ENCODE measurements at places on chromosomes 3 and 15. TPM values are rescaled to one million over a fixed set of nuclear protein-coding genes. Genes with fewer than 3 reads are reported as not detected.

DNA sequence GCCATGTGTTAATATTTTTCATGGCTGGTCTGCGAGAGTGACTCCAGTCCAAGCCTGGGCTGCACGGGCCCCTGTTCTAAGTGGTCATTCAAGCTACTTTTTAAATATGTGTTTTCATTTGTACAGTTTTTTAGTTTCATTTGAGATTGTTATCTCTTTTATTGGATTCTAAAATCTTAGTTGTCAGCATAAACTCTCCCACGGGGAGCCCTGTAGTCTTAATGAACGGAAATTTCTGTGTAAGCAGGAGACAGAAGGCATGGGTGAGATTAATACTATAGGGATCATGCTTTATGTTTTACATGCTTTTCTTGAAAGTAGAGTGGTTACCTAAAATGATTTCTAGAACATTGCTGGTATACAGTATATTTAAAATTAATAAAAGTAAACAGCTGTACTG lies 373.1 kb upstream of the SLCO3A1 start:
- DNase-seq = no peak

GRCh38 chr3:74403307-74403706 lies 211.2 kb downstream of the CNTN3 start:
- no peak for DNase-seq

- no peak for DNase-seq
Measured at GRCh38 chr15:95131131-95131556, 899.8 kb downstream of the MCTP2 start.

- no peak for DNase-seq
Measured at GRCh38 chr3:25903371-25904129, 113.7 kb downstream of the OXSM start.

DNA sequence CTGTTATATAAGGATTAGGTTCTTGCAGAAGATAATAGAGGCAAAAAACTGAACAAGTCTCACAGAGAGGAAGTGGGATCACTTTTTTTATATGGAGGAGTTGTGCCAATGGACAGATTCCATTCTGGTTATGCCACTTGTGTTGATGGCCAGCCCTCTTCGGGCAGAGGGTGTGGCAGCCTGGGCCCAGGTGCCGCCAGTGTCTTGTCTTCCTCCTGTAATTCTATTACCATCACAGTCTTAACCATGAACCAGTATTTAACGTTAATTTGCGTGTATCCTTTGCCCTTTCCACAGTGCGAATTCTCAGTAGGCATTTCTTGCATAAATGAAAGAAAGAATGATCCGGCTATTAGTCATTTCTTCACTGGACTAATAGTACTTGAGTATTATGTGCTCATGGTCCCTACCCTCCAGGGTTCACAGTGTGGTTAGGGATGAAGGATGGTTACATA lies 7.0 kb upstream of the USP4 start:
- no peak for DNase-seq

- no peak for DNase-seq
Measured at GRCh38 chr3:43906849-43907507, 216.2 kb downstream of the ABHD5 start.

SLC2A2 gene
- total RNA-seq = 4.0 TPM

DAG1 gene
- total RNA-seq = 177 TPM

APOD gene
- 62.0 TPM for total RNA-seq

SPINK8 gene
- not detected for total RNA-seq

SHF gene
- 12.9 TPM for total RNA-seq

Measured in Caco-2 (cell line).